ENCODE measurements at places on chromosomes 6 and 20.

DNA sequence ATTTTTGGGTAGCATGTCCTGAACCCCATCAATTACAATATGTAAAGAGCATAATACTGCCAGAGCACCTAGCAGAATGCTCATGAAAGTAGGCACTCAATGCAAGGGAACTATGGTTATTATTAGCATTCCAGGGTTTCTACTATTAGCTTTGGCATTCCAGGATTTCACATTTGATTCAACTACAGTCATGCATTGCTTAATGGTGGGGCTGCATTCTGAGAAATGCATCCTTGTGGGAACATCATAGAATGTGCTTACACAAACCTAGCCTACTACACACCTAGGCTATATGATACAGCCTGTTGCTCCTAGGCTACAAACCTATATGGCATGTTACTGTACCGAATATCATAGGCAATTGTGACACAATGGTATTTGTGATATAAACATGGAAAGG, 247.8 kb downstream of the CD83 start:
- DNase-seq = no peak

DNA sequence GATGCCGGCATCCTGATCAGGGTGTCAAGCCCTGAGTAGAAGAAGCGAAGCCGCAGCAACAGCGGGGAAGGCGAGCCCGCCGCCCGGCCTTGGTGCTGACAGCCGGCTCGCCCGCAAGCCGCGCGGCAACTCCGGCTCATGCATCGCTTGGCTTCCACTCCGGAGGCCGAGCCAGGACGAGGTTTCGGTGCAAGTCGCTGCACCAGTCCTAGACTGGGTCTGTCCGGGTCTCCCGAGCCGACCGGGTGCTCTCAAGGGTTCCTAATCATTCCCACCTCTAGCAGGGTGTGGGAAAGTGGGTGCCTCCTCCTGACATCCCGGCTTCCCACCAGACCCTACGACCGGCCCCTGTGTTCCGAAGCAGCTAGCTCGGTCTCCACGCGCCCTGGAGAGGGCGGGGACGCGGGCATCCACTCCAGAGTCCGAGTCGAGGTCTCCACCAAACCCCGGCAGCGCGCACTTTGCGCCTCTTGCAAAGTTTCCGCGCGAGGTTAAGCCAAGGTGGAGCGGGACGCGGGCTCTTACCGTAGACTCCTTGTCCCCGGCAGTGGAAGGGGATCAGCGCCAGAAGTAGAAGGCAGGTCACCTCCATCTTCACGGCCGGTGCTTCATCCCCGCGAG, 1.4 kb downstream of the MDGA1 start:
- DNase-seq = no peak

DNA sequence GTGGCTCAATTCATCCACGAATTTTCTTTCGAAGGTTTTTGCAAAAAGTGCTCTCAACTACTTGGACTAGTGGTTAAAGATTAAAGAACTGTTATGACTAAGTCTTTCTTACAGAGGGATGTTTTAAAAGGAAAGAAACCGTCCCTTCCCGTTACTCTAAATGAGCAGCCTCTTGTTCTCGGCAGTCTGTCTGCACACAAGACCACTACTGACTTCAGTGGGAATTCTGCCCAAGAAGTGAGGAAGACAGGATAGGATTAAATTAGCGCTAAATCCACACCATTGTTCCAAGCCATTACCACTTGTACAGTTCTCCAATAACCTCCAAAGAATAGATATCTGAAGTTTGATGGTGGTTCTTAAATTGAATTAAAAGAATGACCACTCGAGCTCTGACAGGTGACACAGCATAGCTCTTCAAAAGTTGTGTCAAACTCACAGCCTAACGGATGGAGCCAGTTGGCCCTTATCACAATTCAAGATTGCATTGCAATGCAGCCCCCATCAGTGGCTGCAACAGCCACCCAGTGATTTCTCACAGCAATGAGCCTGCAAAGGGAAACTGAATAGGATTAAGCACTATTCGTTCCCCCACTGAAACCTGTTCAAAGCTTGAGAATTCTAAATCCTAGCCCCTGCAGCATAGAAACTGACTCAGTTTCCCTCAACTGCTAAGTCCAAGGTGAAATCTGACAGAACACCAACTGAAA, 1.8 kb downstream of the EPB41L2 start:
- peak; percentile 60 for DNase-seq

DNA sequence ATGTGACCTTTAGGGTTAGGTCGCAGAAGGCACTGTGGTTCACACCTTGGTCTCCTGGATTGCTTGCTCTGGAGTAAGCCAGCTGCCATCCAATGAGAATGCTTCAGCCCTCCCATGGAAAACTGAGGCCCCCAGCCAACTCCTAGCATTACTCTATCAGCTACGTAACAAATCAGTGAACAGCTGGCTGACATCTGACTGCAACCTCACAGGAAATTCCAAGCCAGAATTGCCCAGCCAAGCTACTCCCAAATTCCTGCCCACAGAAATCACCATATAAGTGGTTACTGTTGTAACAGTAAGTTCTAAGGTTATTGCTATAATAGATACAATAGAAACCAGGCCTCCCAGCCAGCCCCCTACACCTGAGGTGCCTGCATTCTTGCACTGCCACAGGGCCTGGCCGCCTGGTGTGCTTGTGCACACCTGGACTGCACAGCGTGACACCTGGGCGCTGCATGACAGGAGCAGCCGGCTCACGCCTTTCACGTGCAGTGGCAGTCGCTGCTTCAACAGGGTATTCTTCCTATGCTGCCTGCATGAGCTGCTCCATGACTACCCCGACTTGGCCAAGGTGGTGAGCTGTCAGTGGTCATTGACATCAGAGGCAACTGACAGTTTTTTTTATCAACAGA, 429.7 kb upstream of the RUNX2 start:
- no peak for DNase-seq

DNA sequence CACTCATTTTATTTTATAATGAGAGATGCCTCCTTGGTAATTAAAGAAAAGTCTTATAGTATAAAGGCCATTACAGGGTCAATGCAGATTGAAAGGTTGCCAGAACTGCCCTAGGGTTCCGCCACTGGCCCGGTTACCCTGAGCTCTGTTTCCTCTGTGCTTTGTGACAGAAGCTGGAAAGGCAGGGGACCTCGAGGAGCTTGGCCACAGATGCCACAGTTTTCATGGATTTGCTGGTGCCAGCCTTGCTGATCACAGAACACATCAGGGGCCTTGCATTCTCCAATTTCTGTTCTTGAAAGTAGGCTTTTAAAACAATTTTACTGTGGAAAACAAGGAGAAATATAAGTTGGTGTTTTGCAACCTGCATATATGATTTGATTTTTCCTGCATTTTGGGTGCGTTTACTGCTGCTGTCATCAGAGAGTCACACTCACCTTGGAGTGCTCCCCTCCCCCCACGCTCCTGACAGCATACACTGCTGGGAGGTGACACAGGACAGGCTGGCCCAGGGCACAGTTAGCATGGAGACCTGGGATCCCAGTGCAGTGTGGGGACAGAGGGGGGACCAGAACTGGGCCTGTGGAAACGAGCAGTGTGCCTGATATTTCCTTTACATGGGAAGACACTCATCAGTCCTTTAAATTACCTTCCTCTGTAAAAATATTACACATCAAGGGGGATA, 142.8 kb downstream of the CFAP61 start:
- no peak for DNase-seq

- DNase-seq = no peak
Observed at GRCh38 chr6:31765910-31766794, 3.7 kb downstream of the SAPCD1 start.

DNA sequence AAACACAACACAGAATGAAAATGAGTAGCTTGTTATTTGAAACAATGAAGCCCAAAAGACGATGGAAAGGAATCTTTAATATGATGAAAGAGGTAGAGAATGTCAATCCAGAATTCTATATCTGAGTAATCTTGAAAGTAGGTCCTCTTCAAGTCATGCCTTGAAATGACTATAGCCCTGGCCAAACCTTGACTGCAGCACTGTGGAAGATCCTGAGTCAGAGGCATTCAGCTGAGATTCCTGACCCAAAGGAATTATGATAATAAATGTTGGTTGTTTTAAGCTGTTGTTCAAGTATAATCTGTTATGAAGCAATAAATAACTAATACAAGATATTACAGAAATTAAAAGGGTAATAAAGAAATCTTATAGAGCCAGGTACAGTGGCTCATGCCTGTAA, 64.8 kb downstream of the IBTK start:
- no peak for DNase-seq

DNA sequence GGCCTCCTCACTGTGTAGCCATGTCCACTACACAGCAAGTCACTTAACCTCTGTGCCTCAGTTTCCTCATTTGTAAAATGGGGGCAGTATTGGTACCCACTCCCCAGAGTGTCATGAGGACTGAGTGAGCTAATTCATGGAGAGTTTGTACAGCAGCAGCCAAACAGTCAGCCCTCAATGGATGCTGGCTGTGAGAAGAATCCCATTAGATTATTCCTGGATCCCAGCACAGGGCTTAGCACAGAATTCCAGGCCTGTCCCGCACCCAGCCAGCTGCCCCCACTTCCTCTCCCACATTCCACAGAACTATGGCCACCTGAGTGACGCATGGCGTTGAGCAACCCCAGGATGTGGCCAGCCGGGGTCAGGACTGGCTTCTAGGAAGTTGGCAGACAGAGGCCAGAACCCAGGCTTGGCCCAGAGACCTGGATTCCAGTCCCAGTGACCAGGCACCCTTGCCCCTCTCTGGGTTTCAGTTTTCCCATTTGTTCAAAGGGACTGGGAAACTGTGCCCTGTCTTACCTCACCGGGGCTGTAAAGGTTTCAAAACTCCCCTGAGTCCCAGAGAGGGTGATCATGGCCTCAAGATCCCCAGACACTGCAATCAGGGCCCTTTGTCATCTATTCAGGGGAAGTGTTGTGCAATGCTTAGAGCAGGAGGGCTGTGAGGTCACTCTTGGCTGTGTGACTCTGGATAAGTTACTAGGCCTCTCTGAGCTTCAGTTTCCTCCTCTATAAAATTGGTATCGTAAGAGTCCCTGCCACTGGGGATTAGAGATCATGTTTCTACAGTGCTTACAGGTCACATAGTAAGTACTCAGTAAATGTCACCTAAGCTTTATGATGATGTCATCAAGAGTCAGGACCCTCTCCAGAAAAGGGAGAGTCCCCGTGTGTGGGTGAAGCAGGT, 3.0 kb upstream of the TGM2 start:
- no peak for DNase-seq

DNA sequence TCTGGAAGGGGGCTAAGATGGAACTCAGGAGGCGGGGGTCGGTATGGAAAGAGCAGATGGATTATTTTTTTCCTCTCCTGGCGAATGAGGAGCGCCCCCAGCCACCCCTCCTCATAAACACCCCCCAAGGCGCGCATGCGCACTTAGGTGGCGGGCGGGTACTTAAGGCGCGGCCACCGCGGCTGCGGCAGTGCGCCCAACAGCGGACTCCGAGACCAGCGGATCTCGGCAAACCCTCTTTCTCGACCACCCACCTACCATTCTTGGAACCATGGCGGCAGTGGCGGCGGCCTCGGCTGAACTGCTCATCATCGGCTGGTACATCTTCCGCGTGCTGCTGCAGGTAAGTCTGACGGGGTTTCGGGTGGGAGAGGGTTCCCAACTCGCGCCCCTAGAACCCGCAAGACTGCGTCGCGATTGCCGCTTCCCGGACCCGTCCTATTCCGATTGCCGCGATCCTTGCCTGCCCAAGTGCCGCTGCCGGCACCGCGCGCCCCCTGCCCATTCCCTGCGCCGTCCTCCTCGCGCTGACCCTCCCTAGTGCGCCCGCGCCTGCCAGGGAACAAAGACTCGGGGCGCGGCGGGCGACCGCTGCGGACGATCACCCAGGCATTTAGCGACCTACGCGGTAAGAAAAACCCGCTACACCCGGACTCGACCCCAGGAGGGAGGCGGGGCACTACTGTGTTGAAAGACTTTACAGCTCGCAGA, at the start of gene NNAT:
Gene NNAT (plus strand): TSS at position 190 of the 711 bp plus-strand sequence. CDS start 82 bp downstream, at position 272.
- DNase-seq = peak; percentile 65

DNA sequence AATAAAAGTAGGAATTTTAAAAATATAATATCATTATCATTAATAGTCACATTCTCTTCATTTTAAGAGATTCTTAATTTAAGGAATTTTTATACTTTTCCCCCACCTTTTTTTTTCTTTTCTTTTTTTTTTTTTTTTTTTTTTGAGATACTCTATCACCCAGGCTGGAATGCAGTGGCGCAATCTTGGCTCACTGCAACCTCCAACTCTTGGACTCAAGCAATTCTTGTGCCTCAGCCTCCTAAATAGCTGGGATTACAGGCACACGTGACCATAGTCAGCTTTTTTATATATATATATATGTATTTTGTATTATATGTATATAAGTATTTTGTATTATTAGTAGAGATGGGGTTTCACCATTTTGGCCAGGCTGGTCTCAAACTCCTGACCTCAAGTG, 457.7 kb downstream of the CDKAL1 start:
- DNase-seq = no peak

- no peak for DNase-seq
Observed at GRCh38 chr6:21003780-21004541, 469.7 kb downstream of the CDKAL1 start.

GRCh38 chr6:150345781-150346180, 23.0 kb upstream of the IYD start:
- no peak for DNase-seq

DNA sequence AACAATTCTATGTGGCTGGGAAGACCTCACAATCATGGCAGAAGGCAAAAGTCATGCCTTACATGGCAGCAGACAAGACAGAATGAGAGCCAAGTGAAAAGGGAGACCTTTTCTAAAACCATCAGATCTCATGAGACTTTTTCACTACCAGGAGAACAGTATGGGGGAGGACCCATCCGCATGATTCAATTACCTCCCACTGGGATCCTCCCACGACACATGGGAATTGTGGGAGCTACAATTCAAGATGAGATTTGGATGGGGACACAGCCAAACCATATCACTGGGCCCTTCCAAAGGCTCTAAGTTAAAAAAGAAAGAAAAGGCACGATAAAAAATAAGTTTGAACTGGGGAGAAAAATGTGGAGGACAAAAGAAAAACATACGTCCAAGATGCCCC, 406.9 kb upstream of the CDH4 start:
- DNase-seq = no peak
